ENCODE measurements at places on chromosomes 7 and 10.

- no peak for DNase-seq
Measured at GRCh38 chr7:16914771-16915170, 33.0 kb upstream of the AGR3 start.

GRCh38 chr7:126842451-126842850 is 410.3 kb downstream of the GRM8 start:
- no peak for DNase-seq

GRCh38 chr7:106064771-106065574 is 47.1 kb downstream of the SYPL1 start:
- no peak for DNase-seq

- DNase-seq = no peak
Measured at GRCh38 chr10:48973065-48973464, 33.4 kb upstream of the LRRC18 start.

GRCh38 chr7:26460351-26461085 is 168.9 kb downstream of the SNX10 start:
- no peak for DNase-seq

DNA sequence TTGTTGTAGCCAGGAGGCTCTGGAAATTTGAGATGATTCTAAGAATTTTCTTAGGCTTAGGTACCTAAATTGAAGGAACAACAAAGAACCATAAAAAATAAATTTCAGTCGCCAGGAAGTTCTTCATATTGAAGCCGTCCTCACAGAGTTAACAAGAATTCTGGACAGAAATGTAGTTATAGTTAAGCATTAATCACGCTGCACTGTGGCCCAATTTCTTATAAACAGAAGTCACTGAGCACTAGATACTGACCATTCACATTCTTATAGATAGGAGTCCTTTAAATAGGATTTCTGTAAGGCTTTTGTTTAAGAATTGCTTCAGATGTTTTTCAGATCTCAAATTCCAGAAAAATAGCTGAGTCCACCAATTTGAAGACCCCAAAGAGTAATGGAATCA is 256.2 kb upstream of the PITRM1 start:
- no peak for DNase-seq

Data from neuronal stem cell (in vitro differentiated cells).